Stimulated activated CD4-positive, alpha-beta T cell treated with anti-CD3 and anti-CD28 coated beads, Interleukin-1b, Interleukin-23, amount 100 ng/mL, for 1 hour (primary cell): ENCODE measurements at places on chromosomes 3 and 15.

DNA sequence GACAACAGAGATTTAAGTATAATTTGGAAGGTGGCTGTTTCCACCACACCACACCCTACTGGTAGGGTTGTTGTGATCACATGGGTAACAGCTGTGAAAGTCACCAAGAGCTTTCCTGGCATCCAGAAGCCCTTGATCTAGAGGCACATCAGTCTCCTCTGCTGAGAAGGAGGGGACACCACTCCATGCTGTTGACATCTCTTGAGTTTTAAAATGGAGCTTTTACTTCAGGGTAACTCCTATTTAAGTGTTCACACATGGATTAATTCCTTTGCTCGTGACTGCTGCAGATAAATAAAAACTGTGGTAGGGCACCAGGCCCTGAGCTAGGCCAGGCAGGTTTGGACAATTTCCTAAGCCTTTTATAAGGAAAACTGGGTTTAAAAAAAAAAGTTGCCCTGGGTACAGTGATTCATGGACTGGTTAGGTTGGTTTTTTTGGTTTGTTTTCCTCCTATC, 7.5 kb downstream of the EXOSC7 start:
- DNase-seq, result no peak

DNA sequence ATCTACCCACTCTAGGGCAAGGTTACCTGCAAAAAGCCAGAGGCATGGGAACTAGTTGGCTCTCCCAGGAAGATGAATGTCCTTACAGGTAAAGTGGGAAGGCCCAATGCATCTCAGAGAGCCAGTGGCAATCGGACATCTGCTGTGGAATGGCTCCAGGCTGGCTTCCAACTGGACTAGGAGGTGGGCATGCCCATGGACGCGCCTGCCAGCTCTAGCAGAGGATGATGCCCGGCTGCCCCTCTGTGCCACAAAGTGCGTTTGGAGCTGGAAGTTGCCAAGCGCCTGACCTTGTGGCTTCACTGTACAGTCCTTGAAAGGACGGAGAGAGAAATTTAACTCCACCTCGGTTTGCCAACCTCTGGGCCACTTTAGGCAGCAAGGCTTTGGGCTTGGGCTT, 84.4 kb downstream of the NR2F2 start:
- DNase-seq, result no peak

- DNase-seq, result no peak
Measured at GRCh38 chr15:68578980-68579935, at the start of gene CORO2B. Gene CORO2B, plus strand, starts transcription at chr15:68578993. Its CDS starts 270 bp downstream, at chr15:68579263.

- DNase-seq, result no peak
Measured at GRCh38 chr3:167649746-167650145, 4.0 kb downstream of the WDR49 start.

- DNase-seq, result no peak
Measured at GRCh38 chr3:172341482-172342059, 106.7 kb downstream of the GHSR start.

- DNase-seq, result no peak
Measured at GRCh38 chr3:57133157-57133556, 32.0 kb downstream of the IL17RD start.

GRCh38 chr3:48343432-48343831, 10.0 kb upstream of the SPINK8 start:
- no peak for DNase-seq

GRCh38 chr15:78120523-78120922, 10.7 kb downstream of the CIB2 start:
- no peak for DNase-seq

GRCh38 chr3:133227813-133228212, 172.0 kb upstream of the BFSP2 start:
- DNase-seq, result no peak

GRCh38 chr3:171142985-171143384, 116.5 kb upstream of the SLC2A2 start:
- no peak for DNase-seq

- DNase-seq, result no peak
Measured at GRCh38 chr15:99677540-99678134, 55.6 kb downstream of the LYSMD4 start.

DNA sequence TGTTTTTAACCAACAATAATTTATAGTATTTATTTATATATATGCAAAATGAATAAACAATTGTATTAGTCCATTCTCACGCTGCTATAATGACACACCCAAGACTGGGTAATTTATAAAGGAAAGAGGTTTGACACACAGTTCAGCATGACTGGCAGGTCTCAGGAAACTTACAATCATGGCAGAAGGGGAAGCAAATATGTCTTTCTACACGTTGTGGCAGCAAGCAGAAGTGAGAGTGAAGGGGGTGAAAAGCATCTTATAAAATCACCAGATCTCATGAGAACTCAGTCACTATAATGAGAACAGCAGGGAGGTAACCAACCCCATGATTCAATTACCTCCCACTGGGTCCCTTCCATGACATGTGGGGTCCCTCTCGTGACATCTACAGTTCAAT, 162.8 kb upstream of the SLITRK3 start:
- DNase-seq, result no peak

DNA sequence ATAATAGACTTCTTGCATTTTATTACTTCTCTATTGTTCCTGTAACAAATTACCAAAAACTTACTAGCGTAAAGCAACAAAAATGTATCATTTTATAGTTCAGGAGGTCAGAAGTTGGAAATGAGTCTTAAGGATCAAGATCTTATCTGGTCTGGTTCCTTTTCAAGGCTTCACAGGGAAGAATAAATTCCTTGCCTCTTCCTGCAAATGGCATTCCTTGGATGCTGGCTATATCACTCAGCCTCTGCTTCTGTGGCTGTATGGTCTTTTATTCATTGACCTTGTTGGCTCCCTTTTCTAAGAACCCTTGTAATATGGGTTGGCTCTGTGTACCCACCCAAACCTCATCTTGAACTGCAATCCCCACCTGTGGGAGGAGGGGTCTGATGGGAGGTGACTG, 478.4 kb upstream of the THBS1 start:
- no peak for DNase-seq

DNA sequence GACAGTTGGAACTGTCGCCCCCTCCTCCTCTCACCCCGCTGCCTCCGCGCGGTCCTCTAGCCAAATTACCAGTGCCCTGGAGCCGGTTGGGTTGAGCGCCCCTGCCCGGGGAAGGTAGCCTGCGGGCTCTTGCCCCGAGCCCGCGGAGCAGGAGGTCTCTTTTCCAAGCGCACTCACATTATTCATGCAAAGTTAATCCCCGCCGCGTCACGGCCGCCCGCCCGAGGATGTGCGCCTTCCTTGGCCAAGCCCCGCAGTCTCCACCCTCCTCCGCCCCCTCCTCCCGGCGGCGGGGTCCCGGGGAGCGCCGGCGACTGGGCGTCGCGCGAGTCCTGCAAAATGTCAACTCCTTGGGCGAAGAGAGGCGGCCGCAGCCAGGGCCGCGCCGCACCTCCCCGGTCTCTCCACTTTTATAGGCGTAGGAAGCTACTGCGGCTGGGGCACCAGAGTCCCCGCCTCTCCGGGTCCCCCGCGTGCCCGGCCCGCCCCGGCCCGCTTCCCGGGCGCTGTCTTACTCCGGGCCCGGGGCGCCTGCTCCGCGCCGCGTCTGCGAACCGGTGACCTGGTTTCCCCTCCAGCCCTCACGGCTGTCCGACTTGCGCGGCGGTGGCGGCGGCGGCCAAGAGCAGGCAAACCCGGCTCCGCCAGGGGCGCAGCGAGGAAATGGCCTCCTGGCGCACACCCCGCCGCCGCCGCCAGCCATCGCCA, at the start of gene THRB:
TSS of gene THRB (minus strand) at position 233 of the 708 bp plus-strand sequence.
- no peak for DNase-seq

DNA sequence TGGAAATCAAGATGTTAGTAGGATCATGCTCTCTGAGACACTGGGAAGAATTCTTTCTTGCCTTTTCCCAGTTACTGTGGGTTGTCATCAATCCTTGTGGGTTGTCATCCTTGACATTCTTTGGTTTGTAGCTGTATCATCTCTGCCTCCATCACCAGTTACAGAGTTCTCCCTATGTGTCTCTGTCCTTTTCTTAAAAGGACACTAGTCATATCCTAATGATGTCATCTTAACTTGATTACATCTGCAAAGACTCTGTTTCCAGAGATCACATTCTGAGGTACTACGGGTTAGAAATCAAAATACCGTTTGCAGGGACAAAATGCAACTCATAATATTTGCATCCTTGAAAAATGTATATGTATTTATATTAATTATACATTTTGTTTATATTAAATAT, 500.4 kb downstream of the ZBBX start:
- no peak for DNase-seq

GRCh38 chr3:37534940-37535339, 326.7 kb upstream of the CTDSPL start:
- DNase-seq, result no peak

- DNase-seq, result peak; percentile 63
Measured at GRCh38 chr15:41989573-41990242, 17.4 kb upstream of the EHD4 start.

DNA sequence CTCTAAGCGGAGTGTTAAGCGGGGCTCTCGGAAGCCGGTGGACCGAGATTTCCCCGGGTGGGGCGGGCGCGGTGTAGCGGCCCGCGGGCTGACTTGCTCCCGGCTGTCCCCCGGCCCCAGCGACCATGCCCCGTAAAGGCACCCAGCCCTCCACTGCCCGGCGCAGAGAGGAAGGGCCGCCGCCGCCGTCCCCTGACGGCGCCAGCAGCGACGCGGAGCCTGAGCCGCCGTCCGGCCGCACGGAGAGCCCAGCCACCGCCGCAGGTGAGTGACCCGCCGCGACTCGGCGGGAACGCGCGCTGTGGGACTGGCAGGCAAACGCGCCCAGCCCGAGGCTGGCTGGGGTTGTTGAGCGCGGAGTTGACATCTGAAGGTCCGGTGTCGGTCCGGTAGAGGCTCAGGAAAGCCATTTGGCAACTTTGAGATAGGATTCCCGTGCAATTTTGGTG, 1.3 kb downstream of the SMC4 start:
- no peak for DNase-seq

GRCh38 chr3:109161487-109162123, 25.1 kb downstream of the C3orf85 start:
- DNase-seq, result no peak

DNA sequence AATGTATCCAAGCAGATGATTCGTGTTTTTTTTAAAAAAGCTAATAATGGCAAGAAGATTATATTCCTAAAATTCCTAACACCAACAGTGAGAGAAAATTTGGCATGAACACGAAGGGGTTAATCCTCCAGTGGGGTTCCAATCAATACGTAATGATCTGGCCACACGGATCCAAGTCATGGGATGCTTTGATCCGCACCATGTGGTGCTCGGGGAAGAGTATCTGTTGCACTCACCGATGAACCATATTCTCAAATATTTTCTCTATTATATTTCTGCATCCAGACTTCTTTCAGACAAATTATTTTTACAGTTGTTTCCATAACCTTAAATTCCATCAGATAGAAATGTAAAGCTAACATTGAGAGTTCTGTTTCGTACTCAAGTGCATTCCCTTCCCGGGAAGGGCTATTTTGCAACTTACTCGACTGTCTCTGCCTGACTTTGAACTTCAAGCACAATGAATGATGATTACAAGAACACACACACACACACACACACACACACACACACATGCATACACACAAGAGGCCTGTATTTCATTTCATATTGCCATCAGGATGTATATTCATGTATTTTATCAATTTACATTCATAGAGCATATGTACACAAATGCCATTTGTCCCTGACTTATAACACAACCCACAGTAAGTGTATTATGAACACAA, 567.2 kb downstream of the FOXP1 start:
- no peak for DNase-seq

DNA sequence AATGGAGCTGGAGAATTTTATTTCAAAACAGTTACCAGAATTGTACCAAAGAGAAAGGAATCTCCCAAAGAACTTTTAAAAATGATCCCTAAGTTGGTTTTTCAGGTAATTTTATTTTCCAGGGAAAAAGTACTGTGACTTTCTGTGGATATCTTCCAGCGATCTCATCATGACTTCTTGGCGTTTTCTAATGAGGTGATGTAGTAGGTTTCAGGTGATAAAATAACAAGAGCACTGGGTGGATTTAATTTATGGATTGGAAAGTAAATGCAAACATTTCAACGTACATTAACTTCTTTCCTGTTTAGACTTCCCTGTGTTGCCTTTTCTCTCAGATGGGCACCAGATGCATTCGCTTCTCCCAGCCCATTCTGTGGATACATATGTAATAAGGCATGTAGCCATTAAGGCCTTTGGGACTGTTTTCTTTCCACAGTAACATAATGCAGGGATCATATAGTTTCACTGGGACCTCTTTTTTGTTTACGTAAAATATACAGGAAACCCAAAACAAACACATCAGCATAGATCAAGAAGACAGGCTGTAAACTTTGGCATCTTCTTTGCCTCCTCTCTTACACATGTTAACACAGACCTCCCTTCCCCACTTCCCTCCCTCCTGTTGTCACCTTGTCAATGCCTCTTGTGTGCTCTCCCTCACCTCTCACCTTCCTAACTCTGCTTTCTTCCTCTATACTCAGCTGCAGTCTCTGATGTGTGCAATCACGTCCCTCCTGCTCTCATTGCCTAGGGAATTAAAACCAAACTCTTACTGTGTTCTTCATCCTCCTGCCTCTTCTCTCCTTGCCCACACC, 13.0 kb downstream of the PHLDB2 start:
- DNase-seq, result no peak

DNA sequence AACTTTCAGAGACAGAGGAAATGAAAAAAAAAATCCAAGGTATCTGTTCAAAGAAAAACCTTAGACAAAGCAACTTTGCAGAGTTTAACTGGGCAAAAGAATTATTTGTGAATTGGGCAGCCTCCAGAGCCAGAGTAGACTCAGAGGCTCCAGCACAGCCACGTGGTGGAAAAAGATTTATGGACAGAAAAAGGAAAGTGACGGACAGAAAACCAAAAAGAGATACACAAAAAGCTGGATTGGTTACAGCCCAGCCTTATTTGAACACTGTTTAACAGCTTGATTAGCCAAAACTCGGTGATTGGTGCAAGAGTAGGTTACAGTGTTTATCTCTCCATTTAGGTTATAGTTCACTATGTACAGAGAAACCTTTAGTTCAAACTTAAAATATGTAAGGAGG, 23.7 kb upstream of the GPD1L start:
- DNase-seq, result no peak

DNA sequence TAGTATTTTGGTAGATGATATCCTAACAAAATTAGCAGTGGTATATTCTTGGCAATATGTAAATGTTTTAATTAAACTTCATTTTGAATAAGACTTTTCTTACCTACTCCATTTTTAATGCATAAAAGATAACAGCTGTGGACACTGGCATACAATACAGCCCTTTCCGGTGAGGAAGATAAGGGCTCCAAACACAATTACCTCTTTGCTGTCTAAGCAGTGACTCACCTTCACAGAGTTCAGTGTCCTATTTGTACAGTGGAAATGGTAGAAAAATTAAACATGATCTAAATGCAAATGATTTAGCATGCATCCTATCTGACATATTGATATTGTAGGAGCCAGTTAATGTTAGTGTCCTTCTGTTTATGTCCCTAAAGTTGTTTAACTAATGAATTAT, 969.4 kb downstream of the PLOD2 start:
- no peak for DNase-seq

DNA sequence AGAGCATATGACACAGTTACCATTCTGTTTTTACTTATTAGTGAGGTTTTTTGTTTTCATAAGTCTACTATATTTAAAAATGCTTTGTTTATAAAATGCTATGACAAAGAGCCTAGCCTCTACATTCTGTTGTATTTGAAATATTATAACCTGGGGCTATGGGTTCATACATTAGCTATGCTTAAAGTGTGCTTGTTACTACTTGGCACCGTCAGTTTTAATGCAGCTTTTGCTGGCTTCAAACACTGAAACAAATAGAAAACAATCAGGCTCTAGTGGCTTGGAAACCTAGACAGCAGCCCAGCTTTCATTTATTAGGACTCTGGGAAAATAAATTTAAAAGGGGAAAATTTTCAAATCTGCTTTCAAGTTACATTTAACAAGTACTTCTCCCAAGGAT, 635.9 kb downstream of the CADM2 start:
- DNase-seq, result no peak

GRCh38 chr3:57268416-57268815, 24.1 kb downstream of the ASB14 start:
- no peak for DNase-seq
